ENCODE measurements at places on chromosomes 5 and 9.

DNA sequence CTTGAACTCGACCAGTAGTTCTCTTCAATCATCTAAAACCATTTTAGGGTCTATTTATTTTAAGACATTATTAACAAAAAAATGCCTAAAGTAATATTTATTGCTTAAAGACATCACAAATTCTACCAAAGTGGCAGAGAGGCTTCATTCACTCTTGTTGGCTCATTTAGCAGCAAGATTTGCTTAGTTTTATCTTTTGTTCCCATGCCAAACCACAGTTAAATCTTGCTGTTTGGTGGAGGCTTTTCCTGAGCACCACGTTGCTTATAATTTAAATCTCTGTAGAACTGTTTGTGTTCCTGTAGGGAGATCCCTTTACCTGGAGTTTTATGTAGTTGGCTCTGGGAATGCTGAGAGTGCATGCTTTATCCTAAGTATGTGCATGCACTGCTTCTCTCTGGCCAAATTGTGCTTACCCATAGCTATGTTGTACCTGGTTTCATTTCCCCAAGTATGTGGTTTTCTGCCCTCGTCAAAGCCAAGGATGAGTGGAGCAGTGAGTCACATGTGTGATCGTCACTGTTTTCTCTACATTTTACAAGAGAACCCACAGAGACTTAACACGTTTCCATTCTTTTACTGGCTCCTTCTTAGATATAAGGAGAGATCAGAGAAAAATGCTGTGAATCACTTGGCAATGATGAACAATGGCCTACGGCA, 42.1 kb upstream of the MAST4 start:
- no peak for DNase-seq

- DNase-seq, result no peak
Observed at GRCh38 chr5:169694091-169694625, 57.1 kb downstream of the DOCK2 start.

- DNase-seq, result no peak
Observed at GRCh38 chr5:132026516-132027008, 15.1 kb upstream of the ACSL6 start.

DNA sequence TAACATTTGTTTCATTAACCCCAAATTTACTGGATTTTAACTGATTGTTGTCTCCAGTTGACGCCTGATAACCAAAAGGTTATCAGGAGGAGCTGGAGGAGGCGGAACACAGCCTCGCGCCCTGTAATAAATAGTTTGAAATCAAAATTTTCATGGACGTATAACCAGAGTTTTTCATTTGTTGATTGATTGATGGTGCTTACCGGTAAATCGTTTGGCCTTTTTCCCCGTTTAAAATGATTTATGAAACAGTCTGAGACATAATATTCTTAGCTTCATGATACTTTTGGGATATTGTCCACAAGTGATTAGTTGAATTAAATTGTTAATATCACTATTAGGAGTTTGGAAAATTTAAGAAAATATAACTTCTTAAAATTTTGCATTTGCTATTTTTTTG, 1.7 kb downstream of the FOCAD start:
- DNase-seq, result no peak

DNA sequence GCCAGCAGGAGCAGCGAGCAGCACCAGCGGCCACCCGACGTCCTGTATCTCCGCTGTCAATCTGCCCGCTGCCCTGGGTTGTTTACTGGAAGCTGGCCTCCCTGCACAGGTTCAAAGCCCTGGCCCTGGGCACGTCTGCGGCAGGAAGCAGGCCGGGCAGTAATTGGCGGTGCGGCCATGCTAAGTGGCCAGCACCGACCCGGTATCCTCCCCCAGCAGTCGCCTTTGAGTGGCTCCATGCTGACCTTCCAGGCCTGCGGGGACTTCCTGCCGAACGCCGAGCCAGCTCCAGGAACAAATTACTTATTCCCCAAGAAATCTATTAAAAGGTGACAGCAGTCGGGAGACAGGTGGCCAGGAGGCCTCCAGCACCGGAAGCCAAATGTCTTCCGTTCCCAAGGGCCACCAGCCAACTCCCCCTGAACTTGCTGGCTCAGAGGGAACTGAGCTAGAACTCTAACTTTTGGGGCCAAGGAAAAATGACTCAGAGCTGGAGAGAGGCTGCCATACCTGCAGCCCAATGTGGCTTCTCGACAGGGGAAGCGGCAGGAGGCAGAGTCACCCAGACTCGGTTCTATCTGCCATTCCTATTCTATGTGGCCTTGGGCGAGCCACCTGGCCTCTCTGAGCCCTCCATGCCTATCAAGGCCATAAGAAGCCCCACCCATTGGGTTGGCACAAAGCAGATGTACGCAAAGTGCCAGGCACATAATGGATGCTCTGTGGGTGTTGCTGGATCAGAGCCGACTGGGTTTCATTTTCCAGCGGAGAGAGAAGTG, 13.7 kb upstream of the PSMB7 start:
- no peak for DNase-seq

DNA sequence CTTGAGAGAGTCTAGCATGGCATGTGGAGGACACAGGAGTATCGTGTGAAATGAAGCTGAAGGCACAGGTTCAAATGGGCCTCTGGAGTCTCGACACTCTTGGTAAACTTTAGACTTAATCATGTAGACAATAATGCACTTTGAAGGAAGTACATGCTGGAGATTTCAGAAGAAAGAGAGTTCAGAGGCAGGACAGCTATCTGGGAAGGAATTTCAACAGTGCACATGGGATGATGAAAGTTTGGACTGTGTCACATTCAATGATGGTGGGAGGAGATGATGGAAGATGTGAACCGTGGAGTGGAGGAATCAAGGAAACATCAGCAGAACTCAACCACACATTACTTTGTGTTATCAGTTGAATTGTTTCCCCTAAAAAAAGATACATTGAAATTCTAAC, 88.6 kb upstream of the PAPPA start:
- DNase-seq, result no peak

- no peak for DNase-seq
Observed at GRCh38 chr5:158903006-158903405, 196.7 kb downstream of the EBF1 start.

DNA sequence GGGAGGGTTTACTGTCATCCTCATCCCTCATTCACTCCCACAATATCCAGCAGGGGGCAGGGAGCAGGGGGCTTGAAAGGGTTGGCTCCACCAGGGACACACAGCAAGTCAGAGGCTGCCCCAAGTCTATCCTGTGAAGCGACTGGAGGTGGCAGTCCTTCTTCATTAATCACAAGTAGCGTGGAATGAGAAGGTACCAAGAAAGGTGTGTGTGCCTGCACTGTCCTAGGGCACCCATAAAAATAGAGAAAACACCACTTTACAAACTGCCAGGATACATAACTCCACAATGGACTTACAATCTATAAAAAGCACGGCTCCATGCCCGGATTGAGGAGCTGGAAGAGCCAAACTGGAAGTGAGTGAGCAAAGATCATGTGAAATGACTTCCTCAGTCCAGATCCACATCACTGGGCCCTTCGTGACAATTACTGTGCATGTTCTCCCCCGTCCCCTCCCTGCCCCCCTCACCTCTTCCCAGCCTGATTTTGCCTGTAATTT, 183.9 kb downstream of the SLIT3 start:
- no peak for DNase-seq

DNA sequence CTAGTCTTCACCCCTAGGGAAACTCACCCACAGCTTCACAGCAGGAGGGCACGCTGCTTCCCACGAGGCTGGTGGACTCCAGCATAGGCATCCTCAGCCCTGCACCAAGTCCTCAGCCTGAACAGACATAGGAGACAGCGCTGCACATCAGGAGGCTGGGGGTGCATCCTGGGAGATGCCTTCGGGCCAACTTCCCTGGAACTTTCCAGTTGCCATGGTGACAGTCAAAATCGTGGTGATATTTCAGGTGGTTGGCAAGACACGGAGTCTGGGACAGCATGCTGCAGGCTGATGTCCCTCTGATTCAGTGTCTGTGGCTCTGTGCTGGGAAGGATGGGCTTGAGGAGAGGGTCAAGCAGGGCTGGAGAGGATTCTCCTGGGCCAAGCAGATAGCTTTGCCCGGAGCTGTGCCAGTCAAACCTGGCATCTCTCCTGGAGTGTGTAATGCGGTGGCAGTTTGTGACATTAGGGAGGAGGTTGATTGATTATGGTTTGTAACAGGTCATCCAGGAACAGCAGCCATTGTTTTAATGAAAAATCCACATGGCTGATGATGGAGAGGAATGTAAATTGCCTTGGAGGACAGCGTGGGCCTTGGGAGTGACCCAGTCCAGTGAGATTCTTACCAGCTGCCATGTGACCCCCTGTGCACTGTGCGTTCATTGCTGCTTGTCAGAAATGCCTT, 35.6 kb upstream of the SEMA4D start:
- DNase-seq, result no peak

DNA sequence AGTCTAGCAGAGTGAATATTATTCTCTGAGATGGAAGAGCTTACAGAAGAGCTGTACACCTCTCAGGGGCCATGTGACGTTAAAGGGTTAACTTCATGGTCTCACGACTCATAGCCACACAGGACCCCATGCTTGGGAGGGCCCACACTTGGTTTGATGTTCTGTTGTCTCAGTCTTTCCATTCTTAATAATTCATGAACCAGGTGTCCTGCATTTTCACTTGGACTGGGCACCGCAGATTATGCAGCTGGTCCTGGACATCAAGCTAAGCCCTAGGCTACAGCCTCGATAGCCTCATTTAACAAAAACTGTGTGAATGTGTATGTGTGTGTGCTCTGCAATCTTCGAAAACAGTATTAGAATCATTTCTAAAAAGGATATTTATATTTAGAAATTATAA, 323.5 kb downstream of the PLK2 start:
- no peak for DNase-seq

- DNase-seq, result no peak
Observed at GRCh38 chr5:56791396-56791795, 24.0 kb upstream of the MAP3K1 start.

- no peak for DNase-seq
Observed at GRCh38 chr9:123343443-123344191, 12.4 kb upstream of the CRB2 start.

DNA sequence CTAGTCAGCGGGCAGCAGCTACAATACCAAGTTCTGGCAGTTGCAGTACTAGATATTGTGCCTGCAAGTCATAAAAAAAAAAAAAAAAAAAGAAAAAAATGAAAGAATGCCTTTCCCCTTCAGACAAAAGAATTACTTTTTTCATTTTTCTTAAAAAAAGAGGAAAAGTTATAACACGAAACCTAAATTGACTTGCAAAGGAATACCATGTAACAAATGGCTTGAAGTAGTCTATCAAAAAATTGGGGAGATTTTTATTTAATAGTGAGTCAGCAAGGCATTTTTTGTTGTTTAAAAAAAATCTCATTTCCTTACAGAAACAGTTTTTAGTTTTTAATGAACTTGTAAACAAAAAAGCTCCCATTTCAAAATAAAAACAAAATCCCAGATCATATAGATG, 55.6 kb downstream of the CSNK1A1 start:
- no peak for DNase-seq

DNA sequence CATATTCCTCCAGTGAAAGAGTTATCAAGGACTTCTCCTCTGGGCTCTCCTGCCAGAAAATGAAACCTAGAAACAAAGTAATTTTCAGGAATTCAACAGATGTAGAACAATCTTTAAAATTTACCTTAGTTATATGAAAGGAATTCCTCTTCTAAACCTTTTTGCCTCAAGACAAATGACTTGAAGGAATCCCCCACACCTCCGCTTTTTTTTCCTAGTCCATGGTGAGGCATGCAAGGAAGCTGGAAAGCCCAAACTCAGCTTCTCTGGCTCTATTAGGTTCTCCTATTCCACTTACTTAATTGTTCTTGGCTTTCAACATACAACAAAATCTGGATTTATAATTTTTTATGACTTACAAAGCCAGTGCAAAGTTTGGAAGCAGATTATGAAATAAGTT, 27.2 kb downstream of the C6 start:
- no peak for DNase-seq

DNA sequence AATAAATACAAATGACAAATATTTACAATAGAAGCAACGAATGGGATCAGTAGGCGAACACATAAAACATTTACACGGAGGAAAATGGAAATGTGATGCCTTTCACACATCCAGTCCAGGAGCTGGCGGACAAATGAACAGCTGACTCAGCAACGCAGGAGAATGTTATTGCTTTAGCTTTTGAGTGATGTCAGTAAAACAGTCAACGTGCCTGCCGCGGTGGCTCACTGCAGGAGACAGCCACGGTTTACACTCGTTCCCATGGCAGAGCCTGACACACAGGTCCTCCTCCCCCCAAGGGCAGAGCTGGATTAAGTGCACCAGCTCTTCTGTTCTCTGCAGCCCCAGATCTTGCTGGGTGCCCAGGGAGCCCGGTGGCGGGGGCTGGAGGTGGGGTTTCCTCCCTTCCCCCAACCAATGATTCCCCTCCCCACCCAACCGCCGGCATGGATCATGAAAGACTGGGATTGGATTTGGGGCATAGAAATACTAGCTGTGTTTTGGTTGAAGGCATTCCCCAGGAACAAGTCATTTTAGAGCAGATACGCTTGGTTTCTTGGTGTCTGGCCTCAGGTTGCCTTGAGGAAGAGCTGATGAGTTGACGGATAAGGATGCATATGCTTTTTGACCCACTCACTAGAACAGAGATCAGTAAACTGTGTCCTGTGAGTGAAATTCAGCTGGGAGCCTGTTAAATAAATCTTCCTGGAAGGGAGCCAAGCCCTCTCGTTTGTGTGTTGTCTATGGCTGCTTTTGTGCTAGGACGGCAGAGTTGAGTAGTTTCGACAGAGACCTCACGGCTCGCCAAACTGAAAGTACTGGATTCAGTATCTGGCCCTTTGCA, 12.5 kb downstream of the STC2 start:
- no peak for DNase-seq

- no peak for DNase-seq
Observed at GRCh38 chr9:75599126-75599525, 291.3 kb upstream of the PCSK5 start.

DNA sequence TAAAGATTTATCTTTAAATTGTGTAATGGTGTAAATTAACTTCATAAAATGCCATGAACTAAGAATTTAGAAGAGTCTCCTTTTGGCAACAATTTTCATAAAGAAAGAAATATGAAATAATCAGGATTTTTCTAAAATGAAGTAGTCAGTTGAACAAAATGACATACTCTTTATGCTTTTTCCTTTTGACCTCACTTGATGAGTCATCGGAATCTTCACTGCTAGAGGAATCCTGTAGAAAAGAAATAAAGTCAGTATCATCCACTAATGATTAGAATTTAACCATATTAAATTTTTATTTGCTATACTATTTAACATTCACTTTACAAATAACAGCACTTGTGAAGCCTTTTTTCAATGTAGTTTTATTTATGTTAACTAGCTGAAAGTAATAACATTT, 26.1 kb downstream of the CHD1 start:
- no peak for DNase-seq

- no peak for DNase-seq
Observed at GRCh38 chr9:134230942-134231325, 66.6 kb upstream of the RNU6ATAC start.

- DNase-seq, result no peak
Observed at GRCh38 chr5:38723426-38723825, 122.4 kb upstream of the OSMR start.

DNA sequence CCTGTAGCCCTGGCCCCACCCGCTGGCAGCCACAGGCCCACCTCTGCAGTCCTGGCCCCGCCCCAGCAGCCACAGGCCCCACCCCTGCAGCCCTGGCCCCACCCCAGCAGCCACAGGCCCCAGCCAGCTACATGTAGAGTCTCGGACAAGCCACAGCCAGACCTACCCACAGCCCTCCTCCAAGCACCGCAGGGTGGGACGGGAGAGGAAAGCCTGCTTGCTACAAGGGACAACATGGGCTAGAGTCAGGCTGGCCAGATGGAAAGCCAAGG, 49.5 kb upstream of the SARDH start:
- DNase-seq, result peak; percentile 75
